ENCODE measurements at places on chromosomes 12 and 14.
A peak's percentile ranks its signal among the peaks of the same experiment; 100 is the strongest.

DNA sequence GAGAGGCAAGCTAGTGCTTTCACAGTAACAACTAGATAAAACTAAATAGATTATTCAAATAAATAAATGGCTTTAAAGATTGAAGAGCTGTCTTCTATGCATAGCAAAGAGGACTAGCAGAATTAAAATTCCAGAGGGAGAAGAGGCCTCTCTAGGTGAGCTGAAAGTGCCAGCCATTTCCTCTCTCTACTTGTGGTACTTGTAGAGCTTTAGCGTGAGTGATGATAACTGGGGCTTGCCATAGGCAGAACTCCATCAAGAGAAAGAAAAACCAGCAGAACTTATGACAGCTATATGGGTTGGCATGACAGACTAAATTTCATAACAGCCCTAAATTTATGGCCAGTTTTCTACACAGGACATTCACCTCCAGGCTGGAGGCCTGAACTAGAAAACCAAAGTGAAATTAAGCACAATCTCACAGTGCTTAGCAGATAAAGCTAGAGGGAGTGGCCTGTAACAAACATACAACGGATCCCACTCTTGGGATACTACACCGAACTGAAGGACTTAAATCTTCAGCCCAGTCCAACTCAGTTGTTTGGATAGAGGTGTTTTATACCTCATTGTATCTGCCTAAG lies 11.0 kb downstream of the SPTLC2 start:
- no peak for DNase-seq

- DNase-seq = no peak
These were observed 113.4 kb upstream of the PELI2 start for GRCh38 chr14:56004786-56005185.

DNA sequence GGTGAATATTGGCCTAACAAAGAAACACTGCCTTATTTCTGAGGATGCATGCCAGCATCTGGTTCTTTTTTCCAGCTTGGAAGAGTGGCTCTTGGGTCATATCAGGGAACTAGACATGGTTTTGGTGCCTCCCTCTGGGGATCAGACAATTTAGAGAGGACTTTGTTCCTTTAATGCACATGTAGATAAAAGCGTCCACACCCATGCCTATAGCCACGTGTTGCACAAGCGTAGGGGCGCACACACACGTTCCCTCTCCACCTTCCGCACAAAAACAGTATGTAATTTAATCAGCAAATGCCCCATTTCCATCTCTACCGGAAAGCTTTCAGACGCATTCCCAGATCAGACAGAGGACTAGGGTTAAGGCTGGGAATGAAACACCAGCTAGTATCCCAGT lies 61.7 kb upstream of the RIC8B start:
- DNase-seq = no peak

DNA sequence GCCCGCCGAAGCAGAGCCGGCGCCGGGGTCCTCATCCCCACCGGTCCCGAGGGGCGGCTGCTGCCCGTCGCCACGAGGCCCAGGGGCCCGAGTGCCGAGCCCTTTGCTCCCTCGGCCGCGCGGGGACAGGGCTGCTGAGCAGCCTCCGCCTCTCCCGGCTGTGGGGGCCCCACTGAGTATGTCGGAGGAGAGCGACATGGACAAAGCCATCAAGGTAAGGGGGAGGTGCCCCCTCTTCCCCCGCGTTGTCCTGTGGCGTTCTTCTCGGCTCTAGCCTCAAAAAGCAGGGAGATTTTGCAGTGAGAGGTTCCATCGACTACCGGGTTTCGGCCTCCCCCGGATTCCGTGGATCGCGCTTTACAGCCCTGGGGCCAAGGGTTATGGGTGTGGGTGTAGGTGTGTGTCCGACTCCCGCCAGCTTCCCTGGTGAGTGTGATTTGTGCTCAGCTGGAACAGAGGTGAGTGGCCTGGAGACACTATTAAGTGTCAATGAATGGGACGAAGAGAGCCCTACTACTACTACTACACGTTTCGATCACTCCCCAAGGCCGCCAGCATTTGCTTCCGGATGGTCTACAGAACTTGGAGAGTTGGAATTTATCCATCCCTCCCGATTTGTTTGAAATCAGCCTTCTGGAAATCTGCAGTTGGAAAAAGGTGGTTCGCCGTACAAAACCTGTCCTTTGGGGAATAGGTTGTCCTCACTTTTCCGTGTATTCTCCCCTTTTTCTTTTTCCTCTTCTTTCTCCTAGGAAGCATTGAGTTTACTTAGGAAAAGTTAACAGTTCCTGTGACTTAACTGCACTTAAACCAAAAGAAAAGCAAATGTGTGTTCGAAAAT lies 748 bp downstream of the MAPKAPK5 start:
- no peak for DNase-seq

- no peak for DNase-seq
These were observed 49.3 kb downstream of the SLC25A21 start for GRCh38 chr14:37122919-37123639.

GRCh38 chr12:2779281-2779680 lies 15.5 kb upstream of the FKBP4 start:
- no peak for DNase-seq

- no peak for DNase-seq
These were observed 28.1 kb downstream of the BLTP3B start for GRCh38 chr12:100114574-100114973.

- DNase-seq = no peak
These were observed 1.3 kb downstream of the ZNF839 start for GRCh38 chr14:102320671-102321455.

DNA sequence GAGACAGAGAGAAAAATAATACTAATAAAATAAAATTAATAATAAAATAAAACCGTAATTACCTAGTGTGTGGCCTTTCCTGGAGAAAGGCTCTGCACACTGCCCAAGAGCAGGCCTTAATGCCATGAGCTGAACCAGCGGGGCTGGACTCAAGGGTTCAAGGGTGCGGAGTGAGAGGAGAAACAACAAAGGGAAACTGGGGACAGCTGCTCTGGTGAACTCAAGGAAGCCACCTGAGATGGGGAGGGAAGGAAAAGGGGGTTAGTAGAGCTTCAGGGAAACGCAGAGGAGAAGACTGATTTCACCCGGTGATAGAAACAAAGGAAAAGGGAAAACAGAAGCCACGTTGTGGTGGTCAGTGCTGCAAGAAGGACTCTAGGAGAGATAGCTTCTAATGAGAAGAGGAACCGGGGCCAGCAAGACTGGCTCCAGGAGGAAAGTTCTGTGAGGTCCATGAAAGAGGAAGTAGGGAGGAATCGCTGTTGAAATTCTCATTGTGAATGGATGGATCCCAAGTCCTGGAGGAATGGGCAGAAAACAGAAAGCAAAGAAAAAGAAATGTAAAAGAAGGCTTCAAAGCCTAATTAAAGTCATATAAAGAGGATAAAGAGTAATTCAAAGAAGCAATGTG lies 48.3 kb upstream of the BCL2L14 start:
- DNase-seq = no peak

DNA sequence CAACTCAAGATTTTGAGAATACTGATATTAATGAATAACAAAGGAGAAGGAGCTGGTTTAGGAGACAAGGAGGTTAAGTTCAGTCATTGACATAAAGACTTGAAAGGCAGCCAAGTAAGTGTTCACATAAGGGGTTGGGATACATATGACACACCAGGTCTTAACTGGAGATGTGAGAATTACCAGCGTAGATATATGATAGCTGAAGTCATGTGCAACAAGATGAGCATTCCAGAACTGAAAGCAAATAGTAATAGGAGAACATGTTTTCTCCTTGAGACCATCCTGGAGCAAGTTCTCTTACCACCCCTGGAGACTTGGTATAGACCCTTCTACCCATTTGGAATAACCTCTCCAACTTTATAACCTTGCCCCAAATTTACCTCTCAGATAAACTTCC lies 43.3 kb upstream of the NPFF start:
- no peak for DNase-seq

DNA sequence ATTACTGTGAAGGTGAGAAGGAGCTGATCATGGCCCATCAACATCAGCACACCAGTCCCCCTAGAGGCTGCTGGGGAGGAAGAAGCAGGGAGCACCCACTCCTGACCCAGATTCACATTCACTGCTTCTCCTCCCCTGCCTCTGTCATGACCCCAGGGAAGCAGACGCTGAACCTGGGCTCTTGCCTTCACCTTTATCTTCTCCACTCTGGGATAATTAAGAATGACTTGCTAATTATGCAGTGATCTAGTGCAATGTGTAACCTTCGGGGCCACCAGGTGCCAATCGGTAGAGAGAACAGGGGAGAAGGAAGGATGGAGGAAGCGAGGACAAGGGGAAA lies 44.4 kb upstream of the IQSEC3 start:
- no peak for DNase-seq

DNA sequence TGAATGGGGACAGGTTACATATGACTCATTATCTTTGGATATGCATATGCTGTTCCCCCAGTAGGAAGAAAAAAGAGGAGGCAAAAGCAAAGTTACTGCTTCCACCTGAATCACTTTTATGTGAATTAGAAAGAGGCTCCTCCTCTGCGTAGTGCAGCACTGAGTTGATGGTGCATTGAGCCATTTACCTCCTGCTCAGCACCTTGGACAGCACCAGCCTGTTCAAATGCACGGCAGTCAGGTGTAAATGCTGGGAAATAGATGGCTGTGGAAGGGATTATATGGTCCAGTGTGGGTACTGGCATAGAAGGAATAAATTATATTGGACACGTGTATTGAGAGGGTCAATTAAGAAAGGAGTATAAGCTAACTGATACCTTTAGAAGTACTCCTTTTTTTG lies 541.9 kb upstream of the SEL1L start:
- DNase-seq = peak; percentile 9

DNA sequence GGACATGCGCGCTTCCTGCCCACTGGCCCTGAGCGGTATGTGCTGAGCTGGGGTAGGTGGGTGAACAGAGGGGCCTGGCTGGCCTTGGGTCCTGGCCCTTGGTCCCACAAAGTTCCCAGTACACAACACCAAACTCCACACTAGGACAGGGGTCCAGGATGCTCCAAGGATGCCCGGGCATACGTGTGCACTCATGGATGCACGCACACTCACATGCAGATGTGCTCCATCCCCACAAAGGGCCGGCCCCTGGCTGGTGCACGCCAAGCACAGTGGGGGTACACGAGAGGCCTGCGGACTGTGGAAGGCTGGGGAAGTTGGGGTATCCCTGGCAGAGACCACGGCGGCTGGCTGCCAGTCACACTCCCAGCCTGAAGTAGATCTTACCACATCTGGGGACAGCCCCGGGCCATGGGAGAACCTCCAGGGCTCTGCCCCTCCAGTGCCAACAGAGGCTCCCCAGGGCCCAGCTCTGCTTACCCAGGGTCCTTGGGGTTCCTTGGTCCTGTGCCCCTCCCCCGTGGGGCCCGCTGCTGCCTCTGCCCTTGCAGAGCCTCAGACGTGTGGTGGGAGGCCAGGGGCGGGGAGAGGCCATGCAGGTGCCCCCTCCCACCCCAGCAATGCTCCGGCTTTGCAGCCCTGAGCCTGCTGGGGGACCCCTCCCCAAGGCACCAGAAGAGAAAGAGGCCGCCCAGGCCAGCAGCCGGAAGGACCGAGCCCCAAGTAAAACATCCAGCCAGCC lies 24.0 kb upstream of the NUDT14 start:
- no peak for DNase-seq

DNA sequence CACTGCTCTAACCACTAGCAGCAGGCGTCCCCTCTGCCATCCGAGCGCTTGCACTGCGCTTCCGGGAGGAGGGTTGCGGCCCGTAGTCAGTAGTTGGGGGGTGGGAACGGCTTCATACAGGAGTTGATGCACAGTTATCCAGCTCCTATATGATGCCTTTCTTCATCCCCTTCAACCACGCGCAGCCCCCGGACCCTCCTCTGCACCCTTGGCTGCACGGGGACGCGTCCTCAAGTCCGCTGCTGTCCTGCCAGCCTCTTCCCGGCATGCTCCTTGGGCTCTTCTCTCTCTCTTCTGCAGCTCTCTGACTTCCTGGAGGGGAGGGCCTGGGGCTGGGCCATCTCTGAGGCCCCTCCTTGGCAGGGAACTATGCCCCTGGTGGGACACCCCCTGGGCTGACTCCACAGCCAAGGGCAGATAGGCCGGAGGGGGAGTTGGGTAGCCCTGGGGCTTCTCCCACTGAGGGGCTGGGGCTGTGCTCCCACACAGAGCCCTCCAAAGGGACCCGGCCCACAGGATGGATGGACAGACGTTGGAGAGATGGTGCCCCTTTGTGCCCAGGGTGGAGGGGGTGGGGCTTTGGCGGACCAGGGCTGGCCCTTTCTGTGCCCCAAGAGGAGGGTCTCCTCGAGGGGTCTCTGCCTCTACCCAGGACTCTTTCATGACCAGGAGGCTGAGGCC lies 29.0 kb downstream of the RTL1 start:
- DNase-seq = no peak

DNA sequence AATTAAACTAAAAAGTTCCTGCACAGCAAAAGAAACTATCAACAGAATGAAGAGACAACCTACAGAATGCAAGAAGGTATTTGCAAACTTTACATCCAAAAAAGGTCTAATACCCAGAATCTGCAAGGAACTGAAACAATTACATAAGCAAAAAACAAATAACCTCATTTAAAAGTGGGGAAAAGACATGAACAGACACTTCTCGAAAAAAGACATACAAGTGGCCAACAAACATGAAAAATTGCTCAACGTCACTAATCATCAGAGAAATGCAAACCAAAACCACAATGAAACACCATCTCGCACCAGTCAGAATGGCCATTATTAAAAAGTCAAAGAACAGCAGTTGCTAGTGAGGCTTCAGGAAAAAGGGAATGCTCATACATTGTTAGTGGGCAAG lies 15.2 kb downstream of the PDE6H start:
- DNase-seq = no peak

GRCh38 chr12:93530358-93530757 lies 42.1 kb upstream of the SOCS2 start:
- DNase-seq = no peak

DNA sequence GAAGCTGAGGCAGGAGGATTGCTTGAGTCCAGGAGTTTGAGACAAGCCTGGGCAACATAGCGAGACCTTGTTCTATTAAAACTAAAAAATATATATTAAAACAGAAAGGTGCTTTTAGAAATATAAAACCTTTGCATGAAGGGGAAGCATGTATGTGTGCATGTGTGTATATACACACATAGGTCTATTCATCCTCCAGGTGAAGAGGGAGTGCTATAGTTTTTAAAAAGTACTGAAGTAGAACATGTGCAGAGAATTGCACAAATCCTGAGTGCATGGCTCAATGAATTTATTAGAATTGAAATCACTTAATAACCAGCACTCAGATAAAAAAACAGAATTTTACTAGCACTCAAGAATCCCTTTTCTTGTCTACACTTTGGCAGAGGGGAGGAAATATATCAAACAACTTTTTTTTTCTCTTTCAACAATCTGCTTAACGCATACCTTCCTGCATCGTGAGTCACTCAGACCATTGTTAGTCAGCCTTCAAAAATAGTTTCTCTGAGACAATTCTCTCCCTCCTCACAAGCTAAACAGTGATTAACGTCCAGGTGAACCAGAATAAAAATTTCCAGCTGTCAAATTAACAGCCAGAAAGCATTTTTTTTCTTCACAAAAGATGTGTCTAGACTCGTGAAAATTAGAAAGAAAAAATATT lies 17.7 kb upstream of the NEDD1 start:
- DNase-seq = peak; percentile 78

All from NCI-H226 (cell line).